NCI-H2081 treated with DMSO at 0.1 percent for 48 hours (cell line): ENCODE measurements at places on chromosomes 13 and 19.

DNA sequence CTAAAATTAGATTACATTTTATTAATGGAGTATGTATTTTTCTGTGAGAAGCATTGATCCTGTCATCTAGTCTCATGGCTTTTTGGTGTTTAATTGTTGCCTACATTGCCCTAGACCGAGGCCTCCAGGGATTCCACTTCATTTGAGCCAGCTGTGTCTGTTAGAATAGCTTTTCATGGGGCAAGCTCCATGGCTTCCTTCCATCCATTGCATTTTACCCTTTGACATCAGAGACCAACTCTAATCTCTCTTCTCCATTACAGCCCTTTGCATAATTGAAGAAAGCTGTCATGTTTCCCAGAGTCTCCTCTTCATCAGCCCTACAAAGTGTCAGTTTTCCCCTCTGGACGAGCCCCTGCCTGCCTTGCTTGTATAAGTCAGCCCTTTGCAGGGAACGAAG, 70.6 kb downstream of the MTUS2 start:
- DNase-seq, result no peak

DNA sequence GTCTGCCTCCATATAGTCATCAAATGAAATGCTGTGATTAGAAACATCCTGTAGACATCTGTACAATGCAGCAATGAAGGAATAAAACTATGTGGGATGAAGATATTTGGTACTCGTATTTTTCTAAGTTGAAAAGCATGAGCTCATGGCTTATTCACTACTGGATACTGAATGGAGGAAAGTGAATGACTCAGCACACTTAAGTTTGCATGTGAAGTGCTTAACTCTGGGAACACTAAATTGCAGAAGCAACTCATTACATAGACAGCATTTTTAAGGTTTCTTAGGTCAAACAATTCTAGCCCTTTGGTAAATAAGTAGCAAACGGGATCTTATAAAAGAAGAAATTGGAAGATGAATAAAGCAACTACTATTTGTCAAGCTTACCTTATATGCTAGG, 429.0 kb upstream of the MIR17HG start:
- no peak for DNase-seq

DNA sequence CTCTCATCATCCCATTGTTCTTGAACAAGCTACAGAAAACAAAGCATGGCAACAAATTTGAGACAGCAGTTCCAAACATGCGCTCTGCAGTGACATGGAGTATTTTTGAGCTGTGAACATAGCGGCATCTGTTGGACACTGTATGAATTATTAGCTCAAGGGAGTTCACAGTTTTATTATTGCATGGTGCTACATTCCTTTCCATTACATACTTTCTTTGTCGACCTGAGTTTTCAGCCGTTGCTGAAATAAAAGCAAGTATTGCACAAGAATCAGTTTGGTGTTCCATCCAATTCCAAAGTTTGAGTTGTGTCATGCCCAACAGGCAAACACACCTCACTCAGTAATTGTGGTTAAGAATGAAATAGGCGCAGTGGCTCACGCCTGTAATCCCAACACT, 30.1 kb upstream of the METTL21C start:
- DNase-seq, result no peak

GRCh38 chr13:35479706-35480105, 3.2 kb upstream of the MAB21L1 start:
- DNase-seq, result no peak

- DNase-seq, result no peak
These were observed 731.8 kb upstream of the ARGLU1 start for GRCh38 chr13:107299717-107300116.

DNA sequence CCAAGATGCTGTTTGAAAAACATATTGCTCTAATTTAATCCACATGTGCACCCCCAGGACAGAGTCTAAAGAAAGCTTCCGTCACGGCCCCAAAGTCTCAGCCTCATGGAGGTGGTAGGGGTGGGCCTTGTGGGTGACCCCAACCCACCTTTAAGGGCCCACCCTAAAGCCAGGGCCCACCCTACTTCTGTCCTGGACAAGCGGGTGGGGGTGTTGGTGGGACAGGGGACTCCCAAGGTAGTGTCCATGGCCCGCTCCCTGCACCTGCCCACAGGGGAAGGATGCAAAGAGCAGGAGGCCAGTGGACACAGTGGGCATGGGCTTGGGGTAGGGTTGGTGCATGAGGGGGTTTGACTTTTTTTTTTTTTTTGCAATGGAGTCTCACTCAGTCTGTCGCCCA, 66.8 kb downstream of the KCTD15 start:
- no peak for DNase-seq

DNA sequence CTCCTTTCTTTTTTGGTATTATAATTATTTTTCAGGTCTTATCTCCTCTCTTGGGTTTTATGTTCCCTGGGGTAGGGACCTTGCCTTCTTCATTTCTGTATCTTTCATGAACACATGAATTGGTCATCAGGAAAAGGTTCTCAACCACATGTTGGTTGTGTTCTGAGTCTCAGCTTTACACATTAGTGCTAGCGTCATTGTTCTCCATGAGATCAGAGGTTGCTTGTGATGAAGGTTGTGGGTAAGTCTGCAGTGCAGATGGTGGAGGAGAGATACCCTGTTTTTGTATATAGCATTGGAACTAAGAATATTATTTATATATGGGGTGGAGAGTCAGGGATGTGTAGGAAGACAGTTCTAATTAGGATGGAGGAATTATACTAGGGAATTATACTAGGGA, 24.5 kb upstream of the CEACAM8 start:
- no peak for DNase-seq

- DNase-seq, result no peak
These were observed 2.6 kb upstream of the HAUS5 start for GRCh38 chr19:35609851-35610353.

GRCh38 chr13:106493533-106494220, 41.8 kb downstream of the EFNB2 start:
- no peak for DNase-seq

GRCh38 chr13:112069061-112069844, 2.3 kb downstream of the SOX1 start:
- no peak for DNase-seq
